ENCODE measurements at places on chromosomes 12 and 14. TPM values are rescaled to one million over a fixed set of nuclear protein-coding genes. Genes with fewer than 3 reads are reported as not detected.

DNA sequence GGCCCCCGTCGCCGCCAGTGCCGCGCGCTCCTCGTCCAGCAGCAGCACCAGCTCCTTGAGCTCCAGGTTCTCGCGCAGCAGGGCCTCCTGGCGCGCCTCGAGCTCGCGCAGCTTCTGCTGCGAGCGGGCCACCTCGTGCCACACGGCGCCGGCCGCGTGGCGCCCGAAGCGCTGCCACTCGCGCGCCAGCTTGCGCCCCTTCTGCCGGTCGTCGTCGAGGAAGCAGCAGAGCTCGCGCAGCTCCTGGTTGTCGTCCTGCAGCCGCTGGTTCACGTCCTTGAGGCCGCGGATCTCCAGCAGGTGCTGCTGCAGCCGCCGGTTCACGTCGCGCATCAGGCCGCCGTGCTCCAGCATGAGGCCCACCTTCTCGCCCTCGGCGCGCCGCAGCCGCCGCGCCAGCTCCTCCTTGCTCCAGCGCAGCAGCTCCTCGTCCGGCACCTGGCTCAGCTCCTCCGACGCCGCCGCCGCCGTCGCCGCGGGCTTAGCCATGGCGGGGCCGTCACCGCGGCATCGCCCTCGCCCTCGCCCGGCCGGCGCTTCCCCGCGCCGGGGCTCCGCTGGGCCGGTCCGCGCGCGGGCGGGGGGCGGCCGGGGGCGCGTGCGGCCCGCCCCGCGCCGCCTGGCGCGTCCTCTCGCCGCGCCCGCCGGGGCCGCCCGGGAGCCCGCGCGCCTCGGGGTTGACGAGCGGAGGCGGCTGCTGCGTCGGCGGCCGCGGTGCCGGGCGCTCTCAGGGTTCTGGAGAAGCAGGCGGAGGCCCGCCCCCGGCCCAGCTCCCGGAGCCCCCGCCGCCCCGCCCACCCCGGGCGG, at the start of gene CCDC85C:
Gene CCDC85C (minus strand): TSS at position 737 of the 807 bp plus-strand sequence. CDS start 248 bp downstream, at position 489.
- H3K4me3 ChIP-seq = peak within 1 kb of the TSS; percentile 85
- 0 out of 2 replicates have a peak, but pooled peaks cover 2% of the 10 kb centered on the region for H3K36me3 ChIP-seq
- peaks cover 46% of the 10 kb centered on the region for H3K4me1 ChIP-seq
- no peaks in the 10 kb centered on the region for H3K27me3 ChIP-seq

GRCh38 chr12:74538491-74539258, 1.0 kb downstream of the ATXN7L3B start:
- no peaks in the 10 kb centered on the region for H3K27me3 ChIP-seq
- H3K4me3 ChIP-seq = peak overlapping the region; percentile 80
- H3K27ac ChIP-seq = peak overlapping the region; percentile 96
- no peak for DNase-seq

DNA sequence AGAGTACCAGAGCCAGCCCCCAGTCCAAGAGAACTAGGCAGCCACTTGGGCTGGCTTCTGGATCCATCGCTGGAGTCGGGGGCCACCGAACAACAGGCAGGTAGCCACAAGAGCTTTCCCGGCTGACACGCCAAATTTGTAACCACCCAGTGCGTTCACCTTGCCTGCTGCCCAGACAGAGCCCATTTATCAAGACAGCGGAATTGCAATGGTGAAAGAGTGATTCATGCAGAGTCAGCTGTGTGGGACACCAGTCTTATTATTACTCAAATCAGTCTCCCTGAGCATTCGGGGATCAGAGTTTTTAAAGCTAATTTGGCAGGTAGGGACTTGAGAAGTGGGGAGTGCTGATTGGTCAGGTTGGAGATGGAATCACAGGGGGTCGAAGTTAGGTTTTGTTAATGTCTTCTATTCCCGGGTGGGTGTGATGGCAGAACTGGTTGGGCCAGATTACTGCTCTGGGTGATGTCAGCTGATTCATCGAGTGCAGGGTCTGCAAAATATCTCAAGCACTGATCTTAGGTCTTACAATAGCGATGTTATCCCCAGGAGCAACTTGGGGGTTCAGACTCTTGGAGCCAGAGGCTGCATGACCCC, 64.3 kb downstream of the PDE6H start:
- no peak overlapping the region for H3K27ac ChIP-seq
- H3K4me3 ChIP-seq = no peak overlapping the region
- H3K27me3 ChIP-seq = no peaks in the 10 kb centered on the region

- H3K36me3 ChIP-seq = no peaks in the 10 kb centered on the region
- H3K4me1 ChIP-seq = no peaks in the 10 kb centered on the region
- no peak for DNase-seq
- no peak overlapping the region for H3K27ac ChIP-seq
Observed at GRCh38 chr12:91743280-91743679, 402.4 kb downstream of the BTG1 start.

DNA sequence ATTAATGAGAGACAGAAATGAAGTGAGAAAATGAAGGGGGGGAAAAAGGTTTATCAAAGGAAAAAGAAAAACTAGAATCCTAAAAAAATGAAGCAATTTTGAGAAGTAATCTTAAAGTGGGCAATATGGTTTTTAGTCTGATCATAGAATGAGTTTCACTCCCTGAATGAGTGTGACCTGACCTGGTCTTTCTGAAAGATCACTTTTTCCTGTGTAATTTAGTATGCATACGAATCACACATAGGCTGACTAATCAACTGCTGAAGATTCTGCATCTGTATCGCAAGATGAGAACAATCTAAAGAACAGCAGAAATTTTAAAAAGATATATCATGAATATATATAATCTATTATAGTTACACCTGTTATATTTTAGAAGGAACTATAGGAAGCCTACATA, 11.3 kb downstream of the GNPTAB start:
- no peak overlapping the region for H3K4me3 ChIP-seq
- H3K27ac ChIP-seq = no peak overlapping the region
- DNase-seq = no peak
- no peaks in the 10 kb centered on the region for H3K27me3 ChIP-seq

GRCh38 chr12:119312904-119313303, 21.6 kb upstream of the CCDC60 start:
- H3K4me3 ChIP-seq = no peak overlapping the region
- no peaks in the 10 kb centered on the region for H3K27me3 ChIP-seq
- H3K36me3 ChIP-seq = no peaks in the 10 kb centered on the region
- no peaks in the 10 kb centered on the region for H3K4me1 ChIP-seq

GRCh38 chr12:3470296-3470695, 20.7 kb upstream of the PRMT8 start:
- no peak overlapping the region for H3K4me3 ChIP-seq
- H3K36me3 ChIP-seq = no peaks in the 10 kb centered on the region
- H3K4me1 ChIP-seq = no peaks in the 10 kb centered on the region
- H3K27ac ChIP-seq = no peak overlapping the region

DNA sequence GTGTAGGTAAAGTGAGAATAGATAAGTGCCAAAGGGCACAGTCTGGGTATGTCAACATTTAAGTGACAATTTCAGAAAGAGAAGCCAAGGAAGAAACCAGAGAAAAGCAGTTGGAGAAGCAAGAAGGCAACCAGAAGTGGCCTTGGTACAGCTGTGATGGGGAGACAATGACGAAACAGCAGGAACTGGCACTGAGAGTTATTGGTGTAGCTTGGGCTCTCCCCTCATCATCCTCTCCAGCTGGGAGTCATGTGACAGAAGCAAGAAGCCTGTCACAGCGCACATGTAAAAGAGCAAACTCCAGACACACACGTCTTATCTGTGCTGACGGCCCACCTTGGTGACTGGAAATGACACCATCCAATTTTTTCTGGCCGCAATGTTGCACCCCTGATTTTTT, 203.3 kb upstream of the NUDT4 start:
- H3K4me1 ChIP-seq = peaks cover 59% of the 10 kb centered on the region
- no peak overlapping the region for H3K27ac ChIP-seq
- DNase-seq = no peak
- no peaks in the 10 kb centered on the region for H3K36me3 ChIP-seq
- H3K27me3 ChIP-seq = no peaks in the 10 kb centered on the region

- no peak for DNase-seq
- H3K27ac ChIP-seq = no peak overlapping the region
- no peak overlapping the region for H3K4me3 ChIP-seq
- H3K4me1 ChIP-seq = no peaks in the 10 kb centered on the region
- H3K27me3 ChIP-seq = no peaks in the 10 kb centered on the region
Observed at GRCh38 chr12:9810671-9811070, 16.6 kb upstream of the KLRF1 start.

GRCh38 chr12:18281941-18282340, 20.6 kb downstream of the PIK3C2G start:
- H3K27me3 ChIP-seq = no peaks in the 10 kb centered on the region
- no peaks in the 10 kb centered on the region for H3K36me3 ChIP-seq
- no peak for DNase-seq
- no peak overlapping the region for H3K27ac ChIP-seq
- H3K4me3 ChIP-seq = no peak overlapping the region

GRCh38 chr14:49982501-49982951, 89.6 kb downstream of the ARF6 start:
- H3K27ac ChIP-seq = no peak overlapping the region
- peaks cover 37% of the 10 kb centered on the region for H3K4me1 ChIP-seq
- no peak for DNase-seq

TCL1B gene
- not detected for total RNA-seq

GPR162 gene
- total RNA-seq = not detected

ENDOU gene
- not detected for total RNA-seq
